ENCODE measurements at places on chromosomes 4 and X.

- no peak for DNase-seq
Measured at GRCh38 chr4:33941854-33942253, 2302.5 kb downstream of the ARAP2 start.

GRCh38 chrX:100445593-100445992 is 35.5 kb upstream of the PCDH19 start:
- no peak for DNase-seq

DNA sequence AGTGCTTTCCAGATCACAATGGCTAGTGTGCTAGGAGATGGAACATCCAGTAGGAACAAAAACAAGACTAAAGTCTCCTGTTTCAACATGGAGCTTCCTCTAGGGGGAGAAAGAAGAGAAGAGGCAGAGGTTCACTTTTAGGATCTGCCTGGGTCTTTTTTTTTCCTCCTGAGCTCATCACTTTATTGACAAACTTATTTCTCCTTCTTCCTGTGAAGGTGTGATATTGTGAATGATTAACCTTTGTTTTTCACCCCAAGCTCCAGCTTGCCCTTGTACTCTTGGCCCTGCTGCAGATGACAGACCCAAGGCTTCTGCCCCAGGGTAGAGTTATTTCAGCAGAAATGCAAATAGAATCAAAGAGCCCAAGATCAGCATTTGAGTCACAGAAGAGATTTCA is 13.5 kb downstream of the PAGE4 start:
- no peak for DNase-seq

DNA sequence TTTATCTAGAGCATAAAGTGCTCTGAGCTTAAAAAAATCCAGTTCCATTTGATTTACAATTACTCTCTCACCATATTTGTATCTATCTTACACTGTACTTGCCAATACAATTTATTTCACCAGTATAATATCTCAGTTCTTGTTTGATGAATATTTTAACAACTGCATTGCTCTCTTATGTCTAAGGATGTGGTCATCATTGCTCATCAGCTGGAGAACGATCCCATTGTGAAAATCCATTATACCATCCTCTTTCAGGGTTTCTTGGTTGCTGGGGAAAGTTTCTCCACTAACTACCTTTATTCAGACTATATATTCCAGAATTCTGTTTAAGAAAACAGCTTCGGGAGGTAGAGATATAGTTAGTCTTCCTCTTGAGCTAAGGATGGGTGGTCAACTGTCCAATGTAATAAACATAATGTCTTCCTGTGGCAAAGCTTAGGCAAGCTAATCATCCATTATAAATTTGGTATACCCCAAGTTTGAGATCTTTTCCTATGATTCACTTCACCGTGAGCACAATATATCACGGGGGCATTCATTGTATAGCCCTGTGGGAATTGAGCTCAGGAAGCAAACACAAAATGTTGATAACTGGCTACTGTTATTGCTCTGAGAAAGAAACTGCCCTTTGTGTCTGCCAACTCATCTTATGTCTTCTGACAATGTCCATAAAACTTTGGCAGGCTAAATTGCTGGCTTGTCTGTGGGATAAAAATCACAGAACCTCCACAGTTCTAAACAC is 2361.9 kb downstream of the ARAP2 start:
- DNase-seq: no peak

DNA sequence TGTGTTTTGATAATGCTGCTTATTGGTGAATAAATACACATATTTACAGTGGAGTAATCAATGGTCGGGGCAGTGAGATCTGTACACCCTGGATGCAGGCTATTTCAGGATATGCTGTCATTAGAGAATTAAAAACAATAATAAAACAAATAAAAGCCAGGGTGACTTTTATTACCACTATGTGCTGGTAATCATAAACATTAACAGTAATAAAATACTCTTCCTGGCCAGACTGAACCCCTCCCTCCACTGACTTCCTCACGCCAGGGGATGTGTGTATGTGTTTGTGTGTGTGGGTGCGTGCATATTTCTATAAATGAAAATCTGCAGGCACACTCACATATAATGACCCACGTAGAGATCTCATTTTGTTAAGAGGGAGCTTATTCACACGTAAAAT is 98.0 kb upstream of the MAP9 start:
- DNase-seq: no peak

DNA sequence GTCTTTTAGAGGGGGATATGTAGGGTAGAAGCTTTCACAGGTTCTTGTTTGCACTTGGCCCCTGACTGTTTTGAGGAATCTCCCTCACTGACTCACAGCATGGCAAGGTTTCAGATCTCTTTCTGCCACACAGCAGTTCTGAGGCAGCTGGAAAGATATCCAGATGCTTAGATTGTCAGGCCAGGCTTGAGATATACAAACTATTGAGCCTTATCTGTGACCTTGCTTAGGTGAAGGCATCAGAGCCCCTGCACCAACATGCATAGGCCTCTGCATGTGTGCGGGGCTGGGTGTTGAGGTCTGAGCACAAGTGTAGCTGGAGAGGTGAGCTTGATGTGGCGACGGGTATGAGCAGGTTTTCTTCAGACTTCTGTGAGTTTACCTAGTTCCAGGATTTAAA is 80.9 kb upstream of the MSANTD1 start:
- no peak for DNase-seq

DNA sequence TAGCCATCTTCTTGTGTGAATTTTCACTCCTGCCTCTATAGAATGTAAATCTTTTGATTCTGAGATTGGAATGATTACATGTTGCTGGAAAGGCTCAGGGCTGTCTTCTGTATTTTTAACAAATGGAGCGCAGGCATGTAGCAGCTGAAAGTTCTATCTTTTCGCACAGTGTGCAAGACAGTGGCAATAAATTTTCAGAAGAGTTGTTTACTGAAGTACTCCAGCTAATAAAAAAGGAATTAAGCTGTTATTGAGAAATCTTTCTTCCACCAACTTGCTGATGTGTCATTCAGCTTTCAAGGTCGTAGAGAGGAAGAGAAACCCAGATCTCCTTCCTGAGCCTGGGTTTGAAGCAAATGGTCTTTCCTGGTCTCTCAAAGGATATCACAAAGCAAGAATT is 122.0 kb upstream of the PUDP start:
- DNase-seq: no peak

DNA sequence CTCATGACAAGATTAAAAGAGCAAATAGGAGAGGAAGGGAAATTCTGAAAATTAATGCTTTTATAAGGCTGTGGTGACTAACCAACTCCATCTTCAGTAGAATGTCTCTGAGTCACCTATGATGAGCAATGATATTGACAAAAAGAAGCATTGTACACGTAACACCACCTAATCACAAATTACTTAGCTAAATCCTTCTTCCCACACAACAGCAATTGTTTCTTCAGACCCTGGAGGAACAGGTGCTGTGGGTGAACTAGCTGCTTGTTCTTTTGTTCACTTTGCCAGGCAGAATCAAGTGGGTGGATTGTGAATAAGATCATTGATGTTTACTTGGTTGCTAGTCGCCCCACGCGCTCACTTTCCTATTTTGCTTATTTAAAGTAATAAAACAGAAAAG is 315.5 kb downstream of the CAMK2D start:
- peak; percentile 64 for DNase-seq

DNA sequence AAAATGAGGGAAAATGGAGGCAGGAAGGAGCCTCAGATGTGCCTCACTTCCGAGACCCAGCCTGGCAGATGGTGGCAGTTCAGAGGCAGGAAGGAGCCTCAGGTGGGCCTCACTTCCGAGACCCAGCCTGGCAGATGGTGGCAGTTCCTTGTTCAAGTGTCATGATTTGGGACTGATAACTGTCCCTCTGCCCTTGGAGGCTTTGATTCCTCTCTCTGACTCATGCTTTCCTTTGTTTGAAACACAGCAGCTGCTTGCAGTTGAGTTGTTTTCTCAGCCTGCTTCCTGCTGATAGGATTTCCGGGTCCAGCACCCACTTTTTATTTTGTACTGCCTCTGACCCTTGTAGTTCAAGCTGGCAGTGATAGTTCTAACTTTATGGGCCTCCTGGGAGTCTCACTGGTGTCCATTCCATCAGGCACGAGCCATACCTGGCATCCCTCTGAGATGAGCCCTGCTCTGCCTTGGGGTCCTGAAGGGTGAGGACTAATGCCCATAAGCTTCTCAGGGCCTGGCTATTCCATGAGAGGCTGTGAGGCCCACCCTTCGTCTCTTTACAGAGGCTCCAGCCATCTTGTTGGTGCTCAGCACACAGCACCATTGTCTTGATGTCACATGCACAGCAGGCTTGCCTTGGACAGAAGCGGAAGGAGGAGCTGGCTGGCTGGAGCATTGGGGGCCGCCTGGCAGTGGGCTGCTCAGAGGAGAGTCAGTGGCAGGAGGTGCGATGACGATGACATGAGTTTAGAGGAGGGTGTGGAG is 13.0 kb downstream of the RGS12 start:
- peak; percentile 8 for DNase-seq

- DNase-seq: no peak
Measured at GRCh38 chr4:71334465-71334882, 4.3 kb upstream of the SLC4A4 start.

- no peak for DNase-seq
Measured at GRCh38 chr4:43992552-43992951, 456.1 kb downstream of the KCTD8 start.

DNA sequence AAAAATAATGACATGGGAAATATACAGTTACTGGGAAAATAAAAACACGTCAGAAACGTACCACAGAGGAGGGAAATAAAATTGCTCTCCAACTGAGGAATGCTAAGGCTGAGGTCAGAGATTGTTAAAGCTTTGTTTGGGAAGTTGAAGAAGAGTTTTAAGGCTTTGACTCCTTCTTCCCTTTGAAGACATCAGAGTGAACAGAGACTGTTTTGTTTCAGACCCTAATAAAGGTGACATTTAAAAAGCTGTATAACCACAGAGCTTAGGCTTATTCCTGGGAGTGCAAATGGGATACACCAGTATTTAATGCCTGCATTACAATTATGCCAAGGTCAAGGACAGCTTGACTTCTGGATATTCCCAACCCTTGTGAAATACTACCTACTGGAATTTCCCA is 102.8 kb downstream of the TRIML1 start:
- no peak for DNase-seq

DNA sequence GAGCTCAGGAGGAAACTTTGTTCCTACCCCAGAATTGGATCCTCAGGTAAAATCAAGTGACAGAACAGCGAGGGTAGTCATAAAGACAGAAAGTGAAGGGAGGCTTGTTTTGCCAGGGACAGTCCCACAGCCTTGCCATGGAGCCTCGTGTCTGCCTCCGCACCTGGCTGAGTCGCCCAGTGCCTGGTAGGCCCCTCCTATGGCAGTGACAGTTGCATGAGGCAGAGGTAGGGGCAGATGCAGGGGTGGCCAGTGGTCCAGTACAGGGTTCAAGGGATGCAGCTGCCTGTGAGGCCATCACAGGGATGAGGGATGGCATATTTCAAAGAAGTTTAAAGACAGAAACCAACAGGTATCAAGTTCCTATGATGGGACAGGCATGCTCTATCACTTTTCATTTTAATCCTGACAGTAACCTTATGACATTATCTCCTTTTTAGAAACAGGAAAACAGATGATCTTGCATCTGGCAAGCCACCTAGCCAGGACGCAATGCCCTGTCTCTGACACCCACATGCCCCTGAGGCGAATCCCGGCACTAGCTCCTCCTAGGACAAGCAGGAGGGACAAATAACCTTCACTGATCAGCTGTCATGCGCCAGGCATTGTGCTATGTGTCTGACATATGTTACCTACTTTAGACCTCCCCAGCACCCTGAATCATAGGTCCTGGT is 127.4 kb upstream of the ENPP6 start:
- no peak for DNase-seq

DNA sequence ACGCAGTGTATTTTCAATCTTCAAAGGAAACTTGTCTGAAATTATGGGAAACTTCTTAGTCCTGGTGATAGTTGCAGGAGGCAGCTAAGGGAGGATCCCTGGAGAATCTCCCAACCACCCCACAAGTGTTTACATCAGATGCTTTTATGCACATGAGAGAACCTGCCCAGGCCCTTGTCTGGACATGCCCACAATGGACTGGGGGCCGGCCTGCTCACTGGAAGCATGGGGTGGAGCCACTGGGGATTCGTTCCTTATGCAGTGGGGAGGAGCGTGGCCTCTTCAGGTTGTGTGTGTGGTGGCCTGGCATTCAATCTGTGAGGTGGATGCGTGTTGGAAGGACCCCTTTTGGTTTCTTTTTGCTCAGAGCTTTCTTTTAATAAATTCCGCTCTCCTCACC is 398.7 kb upstream of the PPP1R2C start:
- DNase-seq: peak; percentile 34

DNA sequence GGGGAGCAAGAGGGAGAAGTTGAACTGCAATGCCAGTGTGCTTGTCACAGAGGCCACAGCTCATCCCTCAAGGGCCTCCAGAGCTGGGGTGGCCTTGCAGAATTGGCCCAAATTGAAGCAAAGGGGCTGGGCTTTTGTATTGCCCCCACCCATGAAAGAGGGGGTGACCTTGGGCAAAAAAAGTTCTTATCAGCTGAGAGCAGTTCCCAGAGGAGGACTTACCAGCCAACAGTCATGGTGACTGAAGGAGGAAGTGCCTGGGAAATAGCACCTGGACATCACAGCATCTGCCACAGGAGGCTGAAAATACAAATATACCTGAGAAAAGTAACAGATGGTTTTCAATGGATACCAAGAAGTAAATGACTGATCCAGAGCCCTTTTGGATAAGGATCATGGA is 262.4 kb downstream of the MID1IP1 start:
- DNase-seq: no peak

DNA sequence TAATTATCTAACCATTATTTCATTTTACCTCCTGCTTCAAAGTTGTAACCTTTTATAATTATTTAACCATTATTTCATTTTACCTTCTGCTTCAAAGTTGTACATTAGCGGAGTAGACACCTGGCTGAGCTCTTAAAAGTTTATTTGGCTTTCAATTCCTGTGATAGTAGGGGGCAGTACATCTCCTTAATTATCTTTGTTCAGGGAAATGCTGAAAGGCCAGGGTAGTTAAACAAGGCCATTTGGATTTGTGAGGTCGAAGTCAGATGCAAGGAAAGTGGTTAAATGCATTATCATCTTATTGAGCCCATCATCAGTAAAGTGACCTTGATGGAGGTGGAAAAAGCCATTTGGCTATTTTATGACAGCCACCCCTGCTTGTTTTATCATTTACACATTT is 210.6 kb downstream of the TENM3 start:
- DNase-seq: no peak

- DNase-seq: no peak
Measured at GRCh38 chrX:79721234-79721633, 293.3 kb upstream of the TBX22 start.

- DNase-seq: no peak
Measured at GRCh38 chrX:33855251-33855650, 276.9 kb downstream of the FAM47A start.

- DNase-seq: no peak
Measured at GRCh38 chr4:177964693-177965168, 522.5 kb upstream of the AGA start.

DNA sequence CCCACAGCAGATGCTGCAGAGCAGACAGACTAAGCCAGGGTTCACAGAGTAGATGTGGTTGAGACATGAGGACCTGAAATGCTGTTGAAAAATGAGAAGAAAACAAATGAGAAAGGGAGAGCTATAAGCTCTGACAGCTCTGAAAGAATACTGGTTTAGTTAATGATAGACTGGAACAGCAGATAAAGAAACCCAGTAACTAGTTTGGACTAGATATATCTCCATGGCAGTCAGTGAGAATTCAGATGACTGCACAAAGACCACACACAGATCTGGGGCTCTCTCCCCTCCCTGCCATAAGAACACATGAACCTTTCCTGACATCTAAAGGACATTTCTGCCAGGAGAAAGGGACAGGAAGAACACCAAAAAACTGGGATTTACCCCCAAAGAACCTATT is 8.2 kb downstream of the NAA11 start:
- DNase-seq: no peak

GRCh38 chrX:129599499-129599898 is 55.3 kb downstream of the APLN start:
- DNase-seq: no peak

Data from urothelium cell line (cell line).